ENCODE measurements at places on chromosomes 1 and 21.

- DNase-seq = no peak
Measured at GRCh38 chr1:15936025-15936424, 39.9 kb downstream of the ZBTB17 start.

GRCh38 chr21:28104346-28104745 is 888.3 kb downstream of the LTN1 start:
- no peak for DNase-seq

GRCh38 chr1:31764312-31765040 is at the start of gene ADGRB2:
Gene ADGRB2, minus strand, starts transcription at chr1:31764340. Its CDS starts 7,119 bp downstream, at chr1:31757221.
- DNase-seq = no peak

- DNase-seq = no peak
Measured at GRCh38 chr1:72362538-72362937, 80.2 kb upstream of the NEGR1 start.

DNA sequence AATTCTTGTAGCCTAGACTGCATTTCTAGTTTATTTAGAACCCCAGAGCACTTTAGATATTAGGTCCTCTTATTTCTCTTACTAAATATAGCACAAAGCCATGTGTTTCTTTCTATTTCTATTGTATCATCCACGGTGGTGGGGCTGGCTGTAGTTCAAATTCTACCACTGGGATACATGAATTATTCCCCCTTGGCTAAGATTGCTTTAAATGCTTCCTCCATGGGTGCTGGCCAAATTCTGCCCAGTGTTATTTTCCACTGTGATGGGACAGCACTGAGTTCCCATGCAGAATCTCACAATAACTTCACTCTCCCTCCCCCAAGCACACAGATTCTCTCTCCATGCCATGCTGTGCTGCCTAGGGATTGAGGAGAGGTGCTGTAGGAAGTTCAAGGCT is 41.5 kb upstream of the GBP6 start:
- DNase-seq = no peak

DNA sequence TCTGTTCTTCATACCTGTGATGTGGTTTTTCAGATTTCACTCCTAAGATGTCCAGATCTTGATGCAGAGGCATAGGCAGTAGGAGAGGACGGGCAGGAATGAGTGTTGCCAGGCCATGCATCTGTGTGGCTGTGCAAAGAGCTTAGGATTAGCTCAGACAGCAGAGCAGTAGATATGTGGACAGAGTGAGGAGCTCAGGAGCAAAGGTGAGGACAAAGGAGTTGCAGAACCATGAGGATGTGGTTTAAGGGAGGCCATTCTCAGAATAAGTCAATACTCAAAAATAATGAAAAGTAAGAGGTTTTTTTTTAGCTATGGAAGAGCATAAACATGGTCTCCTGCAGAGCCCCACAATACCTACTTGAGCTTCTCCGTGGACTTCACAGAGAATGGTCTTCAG is 158.3 kb downstream of the HHAT start:
- DNase-seq = no peak

- DNase-seq = no peak
Measured at GRCh38 chr1:113438505-113439276, 48.4 kb downstream of the MAGI3 start.

Data from stimulated activated CD4-positive, alpha-beta T cell treated with anti-CD3 and anti-CD28 coated beads, Interleukin-15, amount 100 ng/mL, for 48 hours (primary cell).